ENCODE measurements at places on chromosomes 12 and 14.

DNA sequence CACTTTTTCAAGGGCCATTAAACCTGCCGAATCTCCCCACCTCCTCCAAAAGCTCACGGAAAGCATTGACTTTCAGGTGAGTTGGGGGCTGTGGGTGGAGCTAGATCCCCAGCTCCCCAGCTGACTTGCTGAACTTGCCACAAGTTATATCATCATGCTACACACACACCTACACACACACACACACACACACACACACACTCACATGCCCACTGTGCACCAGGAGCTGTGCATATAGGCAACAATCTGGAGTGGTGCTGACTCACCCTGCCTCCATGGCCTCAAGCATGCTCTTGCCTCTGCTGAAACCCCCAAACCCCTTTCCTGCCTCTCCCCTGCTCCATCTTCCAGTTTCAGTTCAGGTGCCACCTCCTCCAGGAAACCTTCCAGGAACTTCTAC, 26.1 kb downstream of the SERPINA3 start:
- no peak for DNase-seq

DNA sequence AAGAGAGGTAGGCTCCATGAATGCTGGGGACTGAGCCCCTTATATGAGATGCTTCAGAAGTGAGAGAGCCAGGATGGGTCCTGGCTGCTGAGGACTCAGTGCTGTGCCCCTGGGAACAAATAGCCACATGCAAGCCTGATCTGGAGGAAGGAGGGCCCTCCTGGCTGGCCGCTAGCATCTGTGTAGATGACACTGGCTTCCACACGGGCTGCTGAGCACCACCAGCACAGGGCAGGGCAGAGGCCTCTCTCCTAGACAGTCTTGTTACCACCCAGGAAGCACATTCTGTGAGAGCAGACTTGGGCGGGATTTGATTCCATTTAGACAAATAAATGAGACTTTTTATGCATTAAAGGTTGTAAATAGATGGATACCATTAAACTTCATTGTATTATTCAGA, 48.0 kb downstream of the ZNF664 start:
- DNase-seq = no peak

DNA sequence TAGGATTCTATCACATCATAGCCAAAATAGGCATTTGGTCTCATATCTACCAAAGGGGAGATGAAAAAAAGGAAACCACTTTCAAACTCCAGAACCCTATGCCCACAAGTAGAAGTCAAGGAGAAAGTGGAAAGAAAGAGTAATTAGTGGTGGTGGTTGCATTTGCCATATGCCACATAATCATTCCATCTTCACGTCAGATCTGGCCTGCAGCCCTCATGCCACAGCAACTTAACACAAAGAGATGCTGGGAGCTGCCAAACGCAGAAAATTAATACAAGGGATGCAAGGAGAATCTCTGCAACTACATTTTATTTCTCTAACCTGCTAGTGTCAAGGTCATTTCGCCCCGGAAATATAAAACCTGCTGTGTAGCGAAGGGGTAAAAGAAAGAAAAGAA, 148.6 kb upstream of the FOXN3 start:
- no peak for DNase-seq

- no peak for DNase-seq
Measured at GRCh38 chr12:24455811-24456210, 493.1 kb downstream of the BCAT1 start.

DNA sequence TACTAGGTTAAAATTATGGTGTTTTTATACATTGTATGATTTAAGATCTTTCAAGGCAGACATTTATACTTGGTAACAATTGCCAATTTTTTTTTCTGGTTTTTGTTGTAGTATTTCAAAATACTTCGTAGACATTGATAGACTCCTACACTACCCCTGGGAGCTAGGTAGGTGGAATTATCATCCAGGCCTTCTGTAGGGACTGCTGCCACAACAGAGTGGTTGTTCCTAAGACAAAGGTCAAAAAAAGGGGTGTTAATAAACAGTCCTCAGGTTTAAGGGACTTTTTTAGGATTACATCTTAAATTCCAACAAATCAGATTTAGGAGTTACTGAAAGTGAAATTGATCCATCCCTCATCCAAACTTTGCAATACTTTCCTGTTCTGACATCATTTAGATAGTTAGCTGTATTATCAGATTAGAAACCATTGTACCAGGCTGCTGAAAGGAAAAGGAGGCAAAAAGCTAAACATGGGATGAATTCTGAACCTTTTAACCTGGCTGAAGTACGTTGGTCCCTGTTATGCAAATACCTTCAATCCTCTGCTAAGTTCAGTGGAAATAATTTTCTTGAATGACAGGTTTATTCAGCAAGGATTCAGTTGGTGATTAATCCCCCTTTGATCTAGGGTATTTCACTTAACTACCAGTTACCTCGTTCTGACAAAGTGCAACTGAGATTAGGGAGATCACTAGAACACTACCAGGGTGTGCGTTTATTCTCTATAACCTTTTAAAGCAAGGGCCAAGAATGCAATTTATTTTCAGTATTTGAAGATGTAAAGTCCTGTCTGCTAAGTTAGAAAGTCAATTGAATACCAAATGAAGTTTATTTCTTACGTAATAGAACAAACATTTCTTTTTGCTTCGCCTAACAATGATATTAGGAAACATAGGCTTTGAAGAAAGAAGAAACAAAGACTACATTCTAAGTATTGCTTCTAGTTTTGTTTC, 23.2 kb downstream of the AP5M1 start:
- DNase-seq = no peak

DNA sequence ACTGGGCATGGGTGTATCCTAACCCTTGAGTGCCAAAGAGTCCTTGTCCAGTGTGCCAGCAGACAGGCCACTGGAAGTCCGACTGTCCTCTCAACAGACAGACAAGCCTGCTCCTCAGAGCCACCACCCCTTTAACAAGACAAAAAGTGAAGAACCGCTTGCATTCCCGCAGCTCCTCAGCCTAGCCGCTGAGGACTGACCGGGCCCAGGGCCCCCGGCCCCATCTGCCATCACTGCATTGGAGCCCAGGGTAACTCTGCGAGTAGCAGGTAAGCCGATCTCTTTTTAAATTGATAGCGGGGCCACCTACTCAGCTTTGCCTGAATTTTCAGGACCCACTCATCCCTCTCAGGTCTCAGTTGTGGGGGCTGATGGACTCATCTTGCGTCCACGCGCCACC, 68.9 kb downstream of the MOK start:
- no peak for DNase-seq

DNA sequence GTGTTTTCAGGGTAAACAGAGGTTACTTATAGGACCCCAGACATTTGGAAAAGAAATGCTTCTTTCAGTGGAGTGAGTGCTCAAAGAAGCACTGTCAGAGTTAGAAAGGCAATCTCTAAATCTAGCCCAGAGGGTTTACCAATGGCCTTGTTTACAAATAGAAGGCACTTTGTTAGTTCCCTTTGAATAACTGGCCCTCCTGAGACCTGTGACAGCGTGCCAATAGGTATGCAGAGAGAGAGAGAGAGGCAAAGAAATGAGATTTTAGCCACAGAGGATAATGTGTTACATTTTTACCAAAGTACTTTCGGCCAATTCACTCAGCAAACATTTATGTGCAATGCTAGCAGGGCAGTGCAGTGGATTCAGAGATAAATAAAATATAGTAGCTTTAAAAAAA, 41.9 kb downstream of the TPH2 start:
- no peak for DNase-seq

DNA sequence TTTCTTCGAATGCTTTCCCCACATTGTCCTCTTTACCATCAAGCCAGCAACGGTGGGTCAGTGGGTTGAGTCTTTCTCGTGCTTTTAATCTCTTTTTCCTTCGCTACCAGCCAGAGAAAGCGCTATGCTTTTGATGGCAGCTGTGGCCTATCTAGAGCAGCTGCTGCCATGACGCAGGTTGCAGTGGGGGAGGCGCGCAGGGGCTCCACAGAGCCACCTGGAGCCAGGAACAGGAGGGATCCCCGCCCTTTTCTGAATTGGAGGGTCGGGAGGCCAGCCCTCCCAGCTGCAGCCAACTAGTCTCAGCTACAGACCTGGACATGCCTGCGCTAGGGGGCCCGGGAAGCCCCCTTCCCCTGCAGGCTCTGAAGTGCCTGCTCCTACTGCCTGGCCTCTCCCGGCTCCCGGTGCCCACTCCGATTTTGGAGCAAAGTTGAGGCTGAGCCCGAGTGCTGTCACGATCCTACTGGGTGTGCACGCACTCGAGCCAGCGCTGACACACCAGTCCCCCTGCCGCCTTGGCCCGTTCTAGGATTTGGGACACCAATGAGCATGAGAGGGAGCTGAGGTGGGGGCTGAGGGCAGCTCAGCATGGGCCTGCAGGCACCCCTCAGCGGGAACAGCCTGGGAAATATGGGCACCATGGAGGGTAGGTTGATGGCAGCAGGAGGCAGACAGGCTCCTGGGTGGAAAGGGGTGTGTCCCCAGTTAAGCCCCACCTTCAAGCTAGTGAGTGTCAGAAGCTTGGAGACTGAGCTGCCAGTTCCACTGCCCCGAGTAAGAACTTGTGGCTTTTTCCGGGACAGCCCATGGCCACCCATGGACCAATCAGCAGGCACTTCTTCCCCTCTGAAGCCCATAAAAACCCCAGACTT, 784.2 kb downstream of the SLC6A15 start:
- no peak for DNase-seq

DNA sequence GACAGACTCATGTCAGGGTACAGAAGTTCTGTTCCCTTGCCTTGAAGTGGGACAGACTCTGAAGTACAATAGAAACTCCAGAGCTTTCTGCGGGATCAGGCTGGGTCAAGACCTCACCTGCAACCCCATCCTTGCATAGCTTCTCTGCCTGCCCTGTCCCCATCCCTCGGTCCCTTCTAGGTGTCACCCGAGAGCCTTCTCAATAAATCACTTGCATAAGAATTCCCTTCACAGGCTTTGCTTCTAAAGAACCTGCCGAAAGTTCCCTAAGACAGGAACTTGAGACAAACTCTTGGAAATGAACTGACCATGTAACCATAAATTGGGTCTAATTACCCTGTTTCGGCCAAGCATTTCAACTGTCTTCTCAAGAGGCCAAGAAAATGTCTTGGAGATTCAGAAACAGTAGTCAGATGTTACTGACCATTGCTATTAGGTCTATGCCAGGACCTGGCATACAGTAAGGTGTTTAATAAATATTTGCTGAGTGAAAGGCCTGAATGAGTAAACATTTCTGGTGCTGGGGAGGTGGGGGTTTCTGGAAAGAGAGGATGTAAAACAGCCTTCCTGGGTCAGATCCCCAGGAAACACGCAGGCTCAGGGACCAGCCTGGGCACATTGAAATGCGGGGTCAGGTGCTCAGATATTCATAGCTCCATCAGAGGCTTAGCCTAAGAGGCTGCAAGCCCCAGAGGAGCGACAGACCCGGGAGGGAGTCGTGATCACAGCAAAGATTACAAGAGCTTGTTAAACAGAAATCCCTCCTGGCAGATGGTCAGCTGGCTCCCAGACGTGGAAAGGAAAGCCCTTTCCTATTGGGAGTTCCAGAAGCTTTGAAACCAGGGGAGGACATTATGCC, 226.2 kb upstream of the LHX5 start:
- DNase-seq = no peak

All from CD4-positive, alpha-beta T cell treated with Interferon gamma for 1 hour (primary cell).